ENCODE measurements at places on chromosomes 5 and 9.

DNA sequence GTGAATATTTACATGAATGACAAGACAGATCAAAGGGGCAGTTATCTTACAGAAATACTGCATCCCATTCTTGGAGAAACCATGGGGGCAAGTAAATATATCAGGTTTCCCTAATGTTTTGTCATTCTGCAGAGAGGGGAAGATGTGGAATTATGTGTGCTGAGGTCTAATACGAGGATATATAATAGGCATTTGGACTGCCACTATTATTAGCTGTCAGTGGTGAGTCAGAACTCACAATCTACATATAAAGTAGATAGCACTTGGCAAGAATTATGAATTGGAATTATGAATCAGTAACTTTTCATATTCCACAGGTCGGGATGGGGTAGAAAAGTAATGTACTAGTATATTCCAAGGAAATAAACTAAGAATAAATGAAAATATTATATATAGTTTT lies 121.7 kb downstream of the GIN1 start:
- no peak for DNase-seq

GRCh38 chr5:146643776-146644175 lies 127.8 kb upstream of the GPR151 start:
- DNase-seq, result no peak

DNA sequence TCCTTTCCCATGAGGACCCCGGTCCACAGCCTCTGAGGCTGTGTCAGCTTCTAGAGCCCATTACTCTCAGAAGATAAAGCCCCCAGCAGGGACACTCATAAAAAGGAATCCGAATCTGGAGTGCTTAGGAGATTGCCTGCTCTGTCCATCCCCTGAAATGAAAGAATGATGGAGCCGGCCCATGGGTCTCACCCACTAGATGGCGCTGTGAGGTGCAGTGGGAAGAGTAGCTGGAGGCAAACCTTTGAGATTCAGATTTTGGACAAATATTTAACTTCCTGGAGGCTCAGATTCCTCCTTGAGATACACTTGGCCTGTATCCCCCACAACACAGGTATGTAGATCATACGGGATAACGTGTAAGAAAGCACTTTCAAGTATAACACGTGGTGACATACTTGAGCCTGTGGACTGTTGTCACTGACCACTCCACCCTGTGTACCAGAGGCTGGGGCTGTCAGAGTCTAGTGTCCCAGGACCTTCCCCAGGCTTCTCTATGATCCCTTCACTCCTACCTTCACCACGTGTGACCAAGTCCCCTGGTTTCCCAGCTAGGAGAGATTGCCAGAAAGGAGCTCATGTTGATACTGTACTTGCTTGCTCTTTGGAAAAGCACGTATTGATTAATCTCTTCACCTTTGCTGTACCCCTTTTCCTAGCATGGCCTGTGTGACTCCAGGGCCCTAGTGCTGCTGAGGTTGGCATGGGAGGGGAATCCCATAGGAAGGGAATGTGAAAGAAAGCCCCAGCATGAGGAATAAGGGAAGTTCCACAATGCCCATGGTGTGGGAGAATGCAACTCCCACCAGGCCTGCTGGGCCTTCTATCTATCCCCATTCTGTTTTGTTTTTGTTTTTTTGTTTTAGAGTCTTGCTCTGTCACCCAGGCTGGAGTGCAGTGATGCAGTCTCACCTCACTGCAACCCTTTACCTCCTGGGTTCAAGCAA lies 32.1 kb downstream of the TRMO start:
- DNase-seq, result no peak

- DNase-seq, result no peak
Observed at GRCh38 chr5:60387051-60387440, 312.9 kb downstream of the DEPDC1B start.

- peak; percentile 91 for DNase-seq
Observed at GRCh38 chr5:38719916-38720315, 125.9 kb upstream of the OSMR start.

DNA sequence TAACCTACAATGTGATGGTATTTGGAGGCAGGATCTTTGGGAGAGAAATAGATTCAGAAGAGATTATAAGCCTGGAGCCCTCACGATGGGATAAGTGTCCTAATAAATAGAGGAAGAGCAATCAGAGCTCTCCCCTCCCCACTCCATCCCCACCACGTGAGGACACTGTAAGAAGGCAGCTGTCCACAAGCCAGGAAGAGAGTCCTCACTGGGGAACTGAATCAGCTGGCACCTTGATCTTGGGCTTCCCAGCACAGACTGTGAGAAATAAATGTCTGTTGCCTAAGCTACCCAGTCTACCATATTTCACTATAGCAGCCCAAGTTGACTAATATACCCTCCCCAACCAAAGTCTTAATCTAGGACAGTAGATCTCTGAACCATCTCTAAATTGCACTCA lies 118.1 kb downstream of the SUSD1 start:
- DNase-seq, result no peak

GRCh38 chr5:98524773-98525172 lies 248.7 kb upstream of the RGMB start:
- no peak for DNase-seq

GRCh38 chr5:159990506-159990905 lies 18.4 kb upstream of the TTC1 start:
- DNase-seq, result peak; percentile 18

DNA sequence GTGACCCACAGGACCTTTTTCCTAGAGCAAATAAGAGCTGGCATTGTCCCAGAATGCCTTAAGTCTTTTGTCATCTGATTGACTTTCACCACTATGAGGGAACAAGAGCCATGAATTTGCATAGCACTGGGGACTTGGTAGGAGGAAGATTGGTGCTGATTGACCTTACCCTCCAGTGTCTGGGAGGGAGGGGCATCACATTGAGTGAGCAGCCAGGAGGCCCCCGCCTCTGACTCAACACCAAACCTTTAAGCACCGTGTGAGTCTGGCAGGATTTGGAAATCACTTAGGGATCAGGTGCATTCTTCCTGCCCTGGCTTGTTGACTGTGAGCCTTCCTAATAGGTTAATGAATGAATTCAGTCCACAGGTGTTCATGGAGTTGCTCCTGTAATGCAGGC lies 40.7 kb downstream of the WNK2 start:
- DNase-seq, result no peak

DNA sequence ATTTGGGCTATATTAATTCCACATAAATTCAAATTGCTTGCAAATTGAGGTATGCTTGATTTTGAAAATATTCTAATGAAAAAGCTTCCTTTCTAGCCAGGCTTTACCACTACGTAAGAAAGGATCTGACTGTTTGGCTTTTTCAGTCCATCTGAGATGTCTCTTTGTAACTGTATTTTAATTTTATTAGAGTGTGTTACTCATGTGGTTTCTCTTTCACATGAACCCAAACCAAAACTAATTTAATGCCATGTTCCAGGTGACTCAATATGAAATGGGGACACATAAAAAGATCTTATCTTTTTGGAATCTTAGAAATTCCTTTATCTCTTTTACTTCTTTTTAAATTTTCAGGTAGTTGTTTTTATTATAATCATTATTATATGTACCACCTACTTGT lies 85.3 kb downstream of the NFIB start:
- DNase-seq, result no peak

GRCh38 chr5:31382051-31382878 lies 149.6 kb downstream of the DROSHA start:
- DNase-seq, result no peak

- no peak for DNase-seq
Observed at GRCh38 chr9:126144196-126144595, 182.4 kb upstream of the MVB12B start.

- DNase-seq, result no peak
Observed at GRCh38 chr9:120899490-120900068, 22.6 kb upstream of the PHF19 start.

- no peak for DNase-seq
Observed at GRCh38 chr5:130065617-130066016, 161.4 kb downstream of the CHSY3 start.

DNA sequence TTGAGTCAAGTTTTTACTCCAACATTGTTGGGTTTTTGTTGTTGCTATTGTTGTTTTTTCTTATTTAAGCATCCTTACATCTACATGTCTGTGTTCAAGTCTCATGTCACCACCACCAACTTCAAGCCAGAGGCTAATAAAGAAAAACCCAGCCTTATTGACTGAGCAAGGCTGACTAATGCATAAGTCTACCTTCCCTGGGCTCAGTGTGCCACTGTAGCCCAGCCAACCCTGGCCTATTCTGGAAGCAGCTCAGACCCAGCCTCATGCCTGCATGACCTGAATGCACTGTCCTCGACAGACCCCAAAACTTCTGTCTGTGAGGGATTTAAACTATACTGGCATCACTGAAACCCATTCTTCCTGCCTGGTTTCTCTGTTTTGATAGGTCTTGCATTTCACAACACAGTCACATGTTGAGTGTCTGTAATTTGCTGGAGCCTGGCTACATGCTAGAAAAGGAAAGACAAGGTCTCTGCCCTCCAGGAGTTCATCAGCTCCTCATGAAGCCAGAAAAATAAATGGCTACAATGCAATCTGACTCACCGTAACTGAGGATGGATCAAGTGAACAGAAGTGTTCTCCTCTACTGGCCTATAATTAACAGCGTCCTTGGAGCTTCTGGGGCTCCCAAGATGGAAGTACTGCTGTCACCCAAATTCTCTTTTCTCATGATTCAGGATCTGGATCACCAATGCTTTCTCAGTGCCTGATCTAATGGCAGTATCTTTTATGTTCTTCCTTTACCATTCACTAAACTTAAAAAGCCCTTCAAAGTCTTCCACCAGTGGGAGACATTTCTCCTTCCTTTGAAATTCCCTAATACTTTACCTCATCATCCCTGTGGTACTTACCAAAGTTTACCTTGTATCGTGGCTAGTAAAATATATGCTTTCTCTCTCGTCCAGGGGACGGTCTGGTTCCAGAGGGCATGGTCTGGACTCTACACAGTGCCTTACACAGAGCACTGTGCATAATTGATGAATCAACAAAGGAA lies 103.9 kb upstream of the IFNE start:
- DNase-seq, result peak; percentile 33

- DNase-seq, result peak; percentile 2
Observed at GRCh38 chr5:41940641-41941040, 15.6 kb downstream of the FBXO4 start.

DNA sequence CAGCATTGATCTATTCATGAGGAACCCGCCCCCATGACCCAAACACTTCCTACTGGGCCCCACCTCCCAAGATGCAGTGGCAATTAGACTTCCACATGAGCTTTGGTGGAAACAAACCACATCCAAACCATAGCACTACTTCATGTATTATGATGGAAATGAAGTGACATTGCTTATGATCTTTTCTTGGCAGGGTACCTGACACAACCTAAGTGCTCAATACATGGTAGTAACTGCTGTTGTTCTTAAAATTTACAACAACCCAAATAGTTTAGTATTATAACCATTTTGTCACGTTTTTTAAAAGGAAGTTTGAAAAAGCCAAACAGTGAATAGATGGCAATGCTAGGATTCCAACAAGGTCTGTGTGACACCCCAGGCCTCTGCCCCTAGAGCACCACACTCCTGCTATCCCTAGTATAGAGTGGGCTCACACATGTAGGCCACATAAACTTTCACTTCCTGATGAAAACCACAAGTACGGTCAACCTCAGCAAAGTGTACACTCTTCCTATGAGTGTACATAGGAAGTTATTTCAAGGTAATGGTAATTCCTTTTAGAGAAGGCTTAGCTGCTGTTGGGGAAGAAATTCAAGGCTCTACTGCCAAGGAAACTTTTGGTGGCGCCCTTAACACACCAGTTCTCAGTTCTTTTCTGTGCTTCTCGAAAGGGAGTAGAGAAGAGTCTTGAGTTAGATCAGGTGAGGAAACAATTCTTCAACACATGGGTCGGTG lies 97.6 kb downstream of the ARSB start:
- DNase-seq, result no peak

- DNase-seq, result no peak
Observed at GRCh38 chr5:1820926-1821325, 19.7 kb downstream of the NDUFS6 start.

DNA sequence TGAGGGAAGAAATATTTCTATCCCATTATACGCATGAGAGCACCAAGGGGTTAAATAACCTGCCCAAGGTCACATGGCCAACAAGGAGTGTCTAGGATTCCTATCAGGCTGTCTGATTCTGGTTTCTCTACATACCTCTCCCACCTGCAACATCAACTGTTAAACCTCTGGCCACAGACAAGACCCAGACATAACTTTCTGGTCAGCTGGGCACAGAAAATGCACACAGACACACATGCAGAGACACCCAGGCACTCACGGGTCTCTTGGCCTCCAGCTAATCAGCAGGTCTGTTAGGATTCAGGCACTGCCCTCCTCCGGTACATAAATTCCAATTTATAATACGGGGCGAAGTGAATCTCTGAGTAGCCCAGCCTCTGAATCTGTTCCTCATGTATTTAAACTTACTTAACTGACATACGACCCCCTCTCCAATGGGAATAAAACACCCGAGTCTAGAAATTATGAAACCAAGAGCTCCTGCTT lies 1.5 kb downstream of the SEPTIN8 start:
- no peak for DNase-seq

DNA sequence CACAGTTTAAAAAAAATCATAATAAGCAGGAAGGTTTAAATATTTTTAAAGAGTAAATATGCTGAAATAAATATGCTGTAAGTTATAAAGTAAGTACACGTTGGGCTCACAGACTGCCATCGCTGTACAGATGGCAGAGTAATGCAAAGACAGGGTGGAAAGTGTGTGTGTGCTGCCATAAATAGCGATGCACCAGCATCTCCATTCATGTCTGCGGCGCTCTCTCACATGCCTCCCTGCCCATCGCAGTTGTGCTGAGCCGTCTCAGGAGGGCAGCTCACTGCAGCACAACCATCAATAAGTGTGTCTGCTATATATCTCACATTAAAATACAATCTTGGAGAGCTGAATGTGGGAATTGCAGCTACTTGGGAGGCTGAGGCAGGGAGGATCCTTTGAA lies 14.3 kb downstream of the MOCS2 start:
- no peak for DNase-seq

DNA sequence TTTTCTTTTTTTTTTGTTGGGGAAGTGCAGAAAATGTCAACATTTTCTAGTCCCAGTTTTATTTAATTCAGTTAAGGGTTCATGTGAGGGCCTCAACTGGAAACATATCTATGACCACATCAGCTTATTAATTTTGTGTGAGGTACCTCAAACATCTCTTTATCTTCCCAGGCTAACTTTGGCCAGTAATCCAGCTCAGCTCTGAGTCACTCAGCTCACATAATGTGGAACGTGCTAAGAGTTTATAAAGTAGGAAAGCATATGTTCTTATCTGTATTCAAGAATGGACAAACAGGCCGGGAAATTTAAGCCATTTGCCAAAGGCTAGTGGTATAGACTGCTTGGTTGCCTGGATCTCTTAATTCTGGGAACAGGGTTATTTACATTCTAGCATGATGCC lies 118.4 kb downstream of the INSYN2B start:
- peak; percentile 78 for DNase-seq

GRCh38 chr5:52007230-52007858 lies 624.1 kb downstream of the ISL1 start:
- peak; percentile 40 for DNase-seq

- DNase-seq, result no peak
Observed at GRCh38 chr9:137273611-137274320, 3.8 kb upstream of the TOR4A start.

DNA sequence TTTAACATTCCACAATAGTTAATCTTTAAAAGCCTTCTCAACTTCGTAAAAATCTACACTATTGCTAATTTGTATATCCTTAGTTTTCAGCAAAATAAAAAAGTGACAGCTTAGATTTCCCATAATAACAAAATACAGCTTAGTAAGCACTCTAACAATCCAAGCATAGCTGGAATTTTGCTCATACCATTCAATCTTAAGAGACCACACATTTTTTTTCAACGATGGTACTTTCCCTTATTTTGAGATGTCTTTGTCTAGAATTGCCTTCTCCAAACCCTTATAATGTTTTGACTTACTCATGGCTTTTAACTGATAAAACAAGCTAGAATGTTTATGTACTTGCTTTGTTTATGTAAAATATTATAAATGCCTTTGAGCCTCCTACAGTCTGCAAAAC lies 65.6 kb downstream of the HOMER1 start:
- DNase-seq, result peak; percentile 83
